ENCODE measurements at places on chromosomes 7 and 10.

DNA sequence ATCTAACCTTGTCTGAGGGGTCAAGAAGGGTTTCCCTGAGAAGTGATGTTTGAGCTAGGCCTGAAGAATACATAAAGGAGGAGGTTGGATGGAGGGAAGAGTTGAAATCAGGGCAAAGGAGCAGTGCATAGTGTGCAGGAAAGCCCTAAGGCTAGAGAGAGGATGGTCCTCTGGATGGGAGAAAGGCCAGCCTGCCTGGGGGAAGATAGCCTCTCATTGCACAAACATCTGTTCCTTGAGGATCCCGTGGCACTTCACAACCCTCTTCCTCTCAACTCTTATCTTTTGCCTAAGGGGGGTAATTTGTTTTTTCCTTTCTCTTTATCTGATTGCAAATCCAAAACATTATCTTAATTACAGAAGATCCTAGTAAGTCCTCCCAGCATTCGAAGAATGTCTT is 35.7 kb downstream of the STAMBPL1 start:
- no peak for DNase-seq

- DNase-seq: no peak
Observed at GRCh38 chr10:29026065-29026797, 262.6 kb upstream of the LYZL1 start.

DNA sequence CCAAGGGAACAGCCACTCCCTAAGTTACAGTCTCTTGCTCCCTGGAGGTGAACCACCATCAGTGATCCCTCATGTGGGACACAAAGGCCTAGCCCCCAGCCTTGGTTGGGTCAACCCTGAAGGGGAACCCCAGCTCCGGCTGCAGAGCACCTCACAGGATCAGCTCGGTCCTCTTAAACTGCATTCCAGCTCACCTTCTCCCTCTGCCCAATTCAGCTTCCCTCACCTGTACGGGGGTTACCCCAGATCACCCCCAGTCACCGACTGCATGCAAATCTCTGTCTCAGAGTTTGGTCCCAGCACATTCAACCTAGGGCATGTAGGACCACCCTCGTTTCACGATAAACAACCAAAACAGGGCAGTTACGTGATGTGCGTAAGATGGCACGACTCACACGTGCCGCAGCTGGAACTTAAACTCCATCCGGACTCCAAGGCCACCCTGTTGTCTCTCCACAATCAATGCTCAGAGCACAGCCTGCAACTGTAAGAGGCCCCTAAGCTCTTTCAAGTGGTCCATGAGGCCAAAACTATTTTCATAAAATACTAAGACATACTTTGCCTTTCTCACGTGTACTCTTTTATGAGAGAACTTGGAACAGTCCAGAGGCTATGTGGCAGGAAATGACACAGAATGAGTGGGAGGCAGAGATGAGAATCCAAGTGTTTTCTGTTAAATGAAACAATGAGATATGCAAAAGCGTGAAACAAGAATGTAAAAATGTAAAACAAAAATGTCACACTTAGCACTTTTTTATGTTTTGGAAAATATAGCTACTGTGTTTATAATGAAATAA is 285.2 kb downstream of the PTPRN2 start:
- no peak for DNase-seq

DNA sequence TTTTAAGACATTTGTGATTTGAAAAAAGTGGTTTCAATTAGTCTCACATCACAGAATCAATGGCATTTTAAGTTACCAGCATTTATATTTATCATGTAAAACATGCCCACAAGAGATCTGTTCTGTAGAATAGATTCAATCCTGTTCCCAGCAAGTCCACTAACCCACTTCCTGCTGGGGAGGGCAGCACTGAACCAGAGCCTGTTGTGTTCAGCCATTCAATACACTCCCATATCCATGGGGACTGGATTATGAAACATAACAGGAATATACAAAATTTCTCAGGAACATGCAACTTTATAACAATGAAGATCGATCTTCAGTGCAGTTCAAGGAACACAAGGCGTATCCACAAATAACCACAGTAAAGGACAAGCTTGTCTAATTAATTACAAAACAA is 24.4 kb upstream of the ANK3 start:
- DNase-seq: no peak

DNA sequence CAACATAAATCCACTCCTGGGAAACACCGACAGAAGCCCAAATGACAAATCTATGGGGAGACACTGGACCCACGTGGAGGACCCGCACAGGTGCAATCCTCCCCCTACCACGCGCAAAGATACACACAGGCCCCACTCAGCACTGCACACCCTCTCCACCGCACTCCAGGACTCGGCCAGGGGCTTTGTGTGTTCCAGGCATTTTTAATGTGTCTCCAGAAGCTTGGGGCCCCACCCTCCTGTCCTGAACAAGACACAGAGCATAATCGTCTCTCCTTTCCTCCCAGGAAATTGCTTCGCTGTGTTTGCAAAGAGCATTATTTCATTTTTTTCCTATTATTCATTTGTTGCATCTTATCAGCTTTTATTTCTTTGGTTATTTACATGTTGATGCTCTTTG is 82.8 kb downstream of the GLI3 start:
- DNase-seq: no peak

- no peak for DNase-seq
Observed at GRCh38 chr7:14430926-14431325, 441.5 kb upstream of the ETV1 start.

DNA sequence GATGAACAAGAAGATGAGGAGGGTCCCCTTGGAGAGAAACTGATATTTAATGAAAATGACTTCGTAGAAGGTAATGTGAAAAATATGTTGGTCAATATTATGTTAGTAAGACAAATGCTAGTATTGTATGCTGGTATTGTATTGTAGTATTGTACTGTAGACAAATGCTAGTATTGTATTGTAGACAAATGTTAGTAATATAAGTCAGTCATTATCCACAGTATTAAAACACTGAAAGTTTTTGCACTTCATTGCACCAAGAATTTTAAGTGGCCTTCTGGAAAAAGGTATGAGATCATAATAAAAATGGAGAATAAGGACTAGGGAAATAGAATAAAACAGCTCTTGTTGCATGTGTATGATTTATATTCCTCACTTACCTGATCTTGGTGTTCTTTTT is 17.5 kb downstream of the CSGALNACT2 start:
- no peak for DNase-seq

DNA sequence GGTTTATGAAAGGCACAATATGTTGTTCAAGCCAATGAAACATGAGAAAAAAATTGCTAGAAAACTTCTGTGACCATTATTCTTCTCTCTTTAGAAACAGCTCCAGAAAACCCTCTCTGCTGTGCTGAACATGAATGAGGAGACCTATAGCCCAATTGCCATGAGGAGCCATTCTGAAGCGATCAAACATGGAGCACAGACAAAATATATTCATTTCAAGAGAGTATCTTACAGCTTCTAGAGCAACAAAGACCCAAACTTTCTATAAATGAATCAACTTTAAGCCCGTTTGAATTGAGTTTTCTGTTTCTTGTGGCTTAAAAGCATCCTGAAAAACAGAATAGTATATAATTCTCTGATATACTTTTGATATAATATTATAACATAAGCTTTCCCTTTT is 83.4 kb upstream of the UCN3 start:
- no peak for DNase-seq

GRCh38 chr7:106625678-106626301 is 35.2 kb downstream of the CCDC71L start:
- DNase-seq: no peak

DNA sequence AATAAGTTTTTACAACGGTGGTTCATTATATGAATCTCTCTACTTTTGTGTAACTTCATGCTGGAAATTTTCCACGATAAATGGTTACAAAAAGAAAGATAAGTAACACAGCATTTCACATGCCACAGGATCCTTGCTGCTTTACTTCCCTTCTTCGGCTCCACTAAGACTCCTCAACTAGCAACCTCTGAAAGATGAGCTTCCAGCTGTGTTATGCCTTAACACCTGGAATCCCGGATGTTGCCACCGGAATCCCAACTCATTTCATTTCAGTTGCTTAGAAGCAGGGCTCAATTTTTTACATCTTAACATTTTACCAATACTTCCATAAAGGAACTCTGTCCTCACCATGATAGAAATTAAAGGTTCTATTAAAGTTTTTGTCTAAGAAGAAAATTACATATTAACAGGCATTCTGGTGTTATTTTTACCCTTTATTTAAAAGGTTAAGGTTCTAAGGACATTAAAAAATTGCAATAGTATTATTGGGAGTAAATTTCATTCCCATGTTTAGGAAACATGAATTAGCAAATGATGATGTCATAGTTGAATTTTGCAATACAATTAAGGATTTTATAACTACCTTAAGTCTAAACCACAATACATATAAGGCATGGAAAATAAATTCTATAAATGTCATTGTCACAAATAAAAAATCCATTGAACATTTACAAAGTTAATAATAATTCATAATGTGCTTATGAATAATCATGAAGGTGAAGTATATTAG is 57.1 kb upstream of the IL6 start:
- no peak for DNase-seq

Data from stimulated activated CD8-positive, alpha-beta memory T cell treated with anti-CD3 and anti-CD28 coated beads, Interleukin-4, amount 100 ng/mL, for 24 hours (primary cell).